ENCODE measurements at places on chromosomes 16 and 17.

- no peak for DNase-seq
Measured at GRCh38 chr16:10929853-10930754, 12.2 kb downstream of the DEXI start.

- no peak for DNase-seq
Measured at GRCh38 chr17:69066482-69066881, 5.8 kb upstream of the ABCA9 start.

- no peak for DNase-seq
Measured at GRCh38 chr16:61007694-61008093, 1028.5 kb downstream of the CDH8 start.

DNA sequence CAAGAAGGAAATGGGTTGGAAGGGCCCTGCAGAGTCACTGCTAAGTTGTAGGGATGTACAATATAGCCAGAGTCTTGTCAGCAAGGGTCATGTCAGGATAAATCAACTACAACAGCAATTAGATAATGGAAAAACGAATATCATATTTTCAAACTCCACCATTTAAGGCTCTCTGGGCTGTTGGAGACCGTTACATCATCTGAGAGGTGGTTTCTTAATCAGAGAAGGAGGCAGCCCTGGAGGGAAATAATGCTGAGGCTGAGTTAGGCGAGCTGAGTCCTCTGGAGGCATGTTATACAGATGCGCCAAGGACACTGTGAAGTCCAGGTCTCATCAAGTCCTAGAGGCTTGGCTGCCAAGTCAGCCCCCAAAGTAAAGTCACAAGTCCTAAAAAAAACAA, 30.3 kb downstream of the LYRM9 start:
- DNase-seq, result no peak

DNA sequence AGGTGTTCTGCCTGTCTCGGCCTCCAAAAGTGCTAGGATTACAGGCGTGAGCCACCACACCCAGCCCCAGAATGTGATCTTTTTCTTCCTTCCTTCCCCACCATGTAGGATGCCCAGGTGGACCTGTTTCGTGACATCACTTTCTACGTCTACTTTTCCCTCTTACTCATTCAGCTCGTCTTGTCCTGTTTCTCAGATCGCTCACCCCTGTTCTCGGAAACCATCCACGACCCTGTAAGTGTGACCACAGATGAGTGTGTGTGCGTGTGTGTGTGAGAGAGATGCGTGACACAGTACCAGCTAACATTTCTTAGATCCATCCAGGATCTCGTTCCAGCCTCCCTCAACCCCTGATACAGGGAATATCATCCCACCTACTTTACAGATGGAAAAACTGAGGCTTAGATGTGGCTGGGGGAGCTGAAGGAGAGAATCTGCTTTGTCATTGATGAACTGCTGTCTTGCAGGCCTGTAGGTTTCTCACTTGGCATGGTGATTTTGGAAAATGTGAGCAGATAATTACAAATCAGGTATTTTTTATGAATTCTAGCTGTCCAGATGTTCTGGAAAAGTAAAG, 67.1 kb downstream of the ABCC1 start:
- no peak for DNase-seq

- DNase-seq, result no peak
Measured at GRCh38 chr16:86359571-86359970, 150.8 kb upstream of the FOXF1 start.

GRCh38 chr17:882827-883585, 96.6 kb downstream of the NXN start:
- no peak for DNase-seq

- no peak for DNase-seq
Measured at GRCh38 chr17:65550758-65551157, 10.7 kb downstream of the AXIN2 start.

GRCh38 chr17:55612691-55613141, 101.5 kb upstream of the SMIM36 start:
- no peak for DNase-seq

DNA sequence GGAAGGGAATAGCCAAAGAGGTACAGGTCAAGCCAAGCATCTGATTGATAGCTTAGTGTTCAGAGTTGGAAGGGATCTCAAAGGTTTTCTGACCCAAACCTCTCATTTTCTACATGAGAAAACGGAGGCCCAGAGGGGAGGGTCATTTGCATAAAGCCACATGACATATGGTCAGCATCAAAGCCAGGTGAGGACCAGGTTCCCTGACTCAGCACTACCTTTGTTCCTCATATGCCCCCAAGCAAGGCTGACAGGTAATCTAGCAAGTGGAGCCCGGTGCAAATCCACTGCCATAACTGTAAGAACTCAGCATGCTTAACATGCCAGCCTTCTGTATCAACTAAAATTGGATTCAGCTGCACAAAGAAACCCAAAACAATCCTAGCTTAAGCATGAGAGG, 28.2 kb upstream of the CCL1 start:
- no peak for DNase-seq

DNA sequence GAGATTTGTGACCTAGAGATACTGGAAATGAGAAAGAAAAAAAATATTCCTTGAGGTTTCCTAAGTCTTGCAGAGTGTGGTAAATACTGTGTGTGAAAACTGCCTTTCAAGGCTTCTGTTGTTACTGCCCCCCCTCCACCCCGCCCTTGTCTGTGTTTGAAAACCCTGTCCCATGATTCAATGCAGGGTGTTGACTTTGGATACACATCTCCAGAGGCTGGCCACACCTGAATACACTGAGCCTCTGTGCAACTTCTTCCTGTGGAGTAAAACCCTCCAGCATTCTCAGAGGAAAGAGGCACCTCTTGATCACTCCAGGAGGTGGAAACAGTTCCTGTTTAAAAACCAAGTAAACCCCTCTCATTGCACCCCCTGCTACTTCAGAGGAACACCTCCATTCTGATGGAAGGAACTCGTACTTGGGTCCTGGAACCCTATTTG, 123.0 kb upstream of the CACNG5 start:
- no peak for DNase-seq

GRCh38 chr17:31431098-31431851, 39.8 kb downstream of the RAB11FIP4 start:
- no peak for DNase-seq

DNA sequence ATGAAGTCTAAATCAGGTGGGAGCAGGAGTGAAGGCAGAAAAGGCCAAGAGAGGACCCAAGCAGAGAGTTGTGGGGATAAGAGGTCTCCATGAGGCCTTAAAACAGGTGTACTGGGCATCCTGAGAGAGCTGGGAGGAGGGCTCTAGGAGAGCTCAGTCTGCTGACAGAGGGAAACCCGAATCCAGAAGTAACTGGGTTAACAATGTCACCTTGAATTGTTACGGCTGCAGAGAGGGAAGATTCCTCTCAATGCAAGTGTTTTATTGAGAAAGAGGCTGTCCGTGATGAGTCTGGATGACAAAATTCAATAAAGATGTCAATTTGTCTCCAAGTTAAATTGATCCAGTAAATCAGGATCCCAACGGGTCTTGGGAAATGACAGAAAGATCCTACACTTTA, 8.3 kb downstream of the DHRS7C start:
- DNase-seq, result no peak

DNA sequence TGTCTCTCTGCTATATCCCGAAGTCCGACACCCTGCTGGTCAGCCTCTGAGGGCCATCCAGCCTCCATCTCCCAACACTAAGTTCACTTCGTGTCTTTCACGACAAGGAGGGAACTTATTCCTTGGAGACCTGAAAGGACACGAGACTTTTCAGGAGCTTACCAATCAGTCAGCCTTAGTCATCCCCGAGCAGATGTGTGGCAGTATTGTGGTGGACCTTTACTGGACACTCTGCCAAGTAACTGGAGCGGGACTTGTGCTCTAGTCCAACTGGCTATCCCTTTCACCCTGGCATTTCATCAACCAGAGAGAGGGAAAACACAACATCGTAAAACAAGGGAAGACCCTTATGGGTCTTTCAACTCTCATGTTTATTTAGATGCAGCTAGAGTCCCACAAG, 87.1 kb downstream of the EMP2 start:
- DNase-seq, result no peak

GRCh38 chr16:2874912-2875362, 8.1 kb upstream of the FLYWCH2 start:
- no peak for DNase-seq

DNA sequence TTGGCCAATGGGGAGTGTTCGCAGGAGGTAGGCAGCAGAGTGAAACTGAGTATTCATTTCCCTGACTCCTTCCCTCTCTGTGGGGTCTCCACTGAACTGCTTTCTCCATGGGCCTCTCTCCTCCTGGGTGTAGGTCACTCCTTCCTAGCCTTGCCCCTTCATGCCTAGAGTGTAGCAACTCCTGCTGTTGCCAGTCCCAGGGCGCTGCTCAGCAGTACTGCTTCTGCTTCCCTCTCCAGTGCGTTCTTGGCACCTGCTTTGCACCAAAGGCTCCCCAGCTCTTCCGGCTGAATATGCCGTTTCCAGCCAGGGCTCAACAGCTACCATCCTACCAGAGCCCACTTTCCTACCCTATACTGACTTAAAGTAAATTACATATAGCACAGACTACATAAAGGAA, 92.2 kb downstream of the MAF start:
- no peak for DNase-seq

- no peak for DNase-seq
Measured at GRCh38 chr17:79043931-79044320, 20.0 kb downstream of the C1QTNF1 start.

GRCh38 chr17:62628831-62629555, 1.5 kb downstream of the MRC2 start:
- DNase-seq, result no peak

GRCh38 chr17:56510554-56511342, 82.8 kb upstream of the NOG start:
- no peak for DNase-seq

DNA sequence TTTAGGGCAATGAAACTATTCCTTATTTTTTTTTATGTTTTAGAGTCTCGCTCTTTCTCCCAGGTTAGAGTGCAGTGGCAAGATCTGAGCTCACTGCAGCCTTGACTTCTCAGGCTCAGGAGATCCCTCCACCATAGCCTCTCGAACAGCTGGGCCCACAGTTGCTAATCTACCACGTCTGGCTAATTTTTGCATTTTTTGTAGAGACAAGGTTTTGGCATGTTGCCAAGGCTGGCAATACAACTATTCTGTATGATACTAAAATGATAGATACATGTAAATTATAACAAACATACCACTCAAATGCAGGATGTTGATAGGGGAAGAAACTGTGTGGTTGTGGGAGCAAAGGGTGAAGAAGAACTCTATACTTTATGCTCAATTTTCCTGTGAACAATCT, 401.3 kb downstream of the ZFHX3 start:
- DNase-seq, result no peak

GRCh38 chr16:84803146-84803545, 16.6 kb upstream of the CRISPLD2 start:
- no peak for DNase-seq

DNA sequence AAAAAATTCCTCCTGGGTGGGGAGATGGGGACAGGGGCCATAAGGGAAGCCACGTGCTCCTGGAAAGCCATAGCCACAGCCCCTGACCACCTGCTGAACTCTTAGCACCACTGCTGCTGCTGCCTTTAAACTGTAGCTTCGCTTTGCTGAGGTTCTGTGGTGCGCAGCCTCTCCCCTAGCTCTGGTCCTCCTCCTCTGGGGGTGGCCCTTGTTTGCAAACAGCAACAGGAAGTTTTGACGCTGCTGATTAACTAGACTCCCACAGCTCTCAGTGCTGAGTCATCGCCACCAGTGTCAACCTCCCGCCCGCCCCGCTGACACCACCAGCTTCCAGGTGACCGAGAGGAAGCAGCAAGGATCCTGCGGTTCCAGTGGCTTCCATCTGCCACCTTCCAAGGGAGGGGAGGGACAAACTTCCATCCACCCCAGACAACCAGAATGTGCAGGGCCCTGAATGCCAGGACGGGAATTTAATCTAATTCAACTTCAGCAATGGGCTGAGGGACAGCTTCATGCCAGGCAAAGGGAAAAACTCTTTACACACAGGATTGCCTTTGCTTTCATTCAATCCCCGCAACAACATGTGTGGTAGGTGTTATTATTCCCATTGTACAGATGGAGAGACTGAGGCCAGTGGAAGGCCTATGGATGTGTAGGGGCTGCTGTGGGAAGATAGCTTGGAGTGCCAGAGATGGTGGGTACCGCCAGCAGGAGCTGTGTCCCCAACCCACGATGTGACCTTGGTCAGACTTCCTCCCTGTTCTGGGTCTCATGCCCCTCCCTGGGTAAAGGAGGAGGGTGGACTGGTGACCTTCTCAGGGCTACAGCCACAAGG, 8.1 kb upstream of the KIFC3 start:
- DNase-seq, result no peak

- DNase-seq, result no peak
Measured at GRCh38 chr16:78415669-78416068, 316.2 kb downstream of the WWOX start.

DNA sequence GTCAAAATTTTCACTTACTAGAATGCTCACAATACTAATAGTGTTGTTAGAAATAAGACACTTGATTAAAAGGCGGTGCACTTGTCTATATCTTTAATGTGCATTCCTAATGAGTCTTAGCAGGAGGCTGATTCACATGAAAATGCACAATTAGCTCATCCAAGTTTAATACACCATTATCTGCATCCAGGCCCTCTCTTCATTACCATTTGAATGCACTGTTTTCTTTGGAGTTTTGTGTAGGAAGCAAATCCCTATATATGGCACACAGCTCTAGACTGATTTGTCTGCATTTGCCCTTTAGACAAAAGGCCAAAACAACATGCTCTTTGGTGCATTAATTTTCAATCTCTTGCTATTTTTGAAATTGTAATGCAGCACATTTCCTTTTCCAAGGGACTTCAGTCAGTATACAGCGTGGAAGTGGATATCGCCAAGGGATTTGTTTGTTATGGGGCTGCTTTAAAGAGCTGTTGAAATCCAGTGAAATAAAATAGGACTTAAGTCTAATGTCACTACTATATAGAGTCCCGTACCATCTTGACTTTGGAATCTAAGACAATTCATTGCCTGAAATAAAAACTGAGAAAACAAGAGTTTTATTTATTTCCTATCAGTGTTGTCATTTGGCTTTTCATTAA, 257.6 kb upstream of the CPHXL start:
- no peak for DNase-seq

GRCh38 chr16:68332411-68333121, 21.7 kb downstream of the PRMT7 start:
- DNase-seq, result no peak

DNA sequence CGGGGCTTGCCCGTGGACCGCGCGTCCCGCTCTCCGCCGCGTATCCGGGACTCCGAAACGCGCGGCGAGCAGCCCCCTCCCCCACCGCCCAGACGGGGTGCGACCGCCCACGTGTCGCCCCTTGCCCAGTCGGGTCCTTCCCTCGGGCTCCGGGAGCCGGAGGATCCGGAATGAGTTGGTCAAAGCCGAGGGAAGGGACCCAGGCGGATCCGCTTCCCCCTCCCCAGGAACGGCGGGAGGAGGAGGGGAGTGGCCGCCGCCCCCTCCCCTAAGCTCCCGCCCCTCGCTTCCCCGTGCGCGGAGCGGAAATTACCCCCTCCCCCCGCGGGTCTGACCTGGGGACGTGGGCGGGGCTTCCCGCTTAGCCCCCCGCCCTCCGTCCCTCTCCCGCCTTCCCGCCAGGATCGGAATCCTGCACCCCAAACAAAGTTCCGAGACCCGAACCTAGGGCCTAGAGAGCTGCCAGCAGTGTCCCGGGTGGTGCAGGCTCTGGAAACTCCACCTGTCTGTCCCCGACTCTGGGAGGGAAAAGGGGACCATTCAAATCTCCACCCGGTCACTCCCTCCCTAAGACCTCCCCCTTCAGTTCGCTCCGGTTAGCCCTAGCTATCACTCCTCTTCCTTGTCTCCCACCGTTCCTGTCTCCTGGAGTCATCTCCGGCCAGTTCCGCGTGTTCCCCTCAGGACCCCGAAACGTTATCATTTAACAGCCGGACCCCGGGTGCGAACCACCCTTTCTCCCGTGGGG, 1.0 kb upstream of the IGF2BP1 start:
- no peak for DNase-seq
